ENCODE measurements at places on chromosomes 4 and X.

DNA sequence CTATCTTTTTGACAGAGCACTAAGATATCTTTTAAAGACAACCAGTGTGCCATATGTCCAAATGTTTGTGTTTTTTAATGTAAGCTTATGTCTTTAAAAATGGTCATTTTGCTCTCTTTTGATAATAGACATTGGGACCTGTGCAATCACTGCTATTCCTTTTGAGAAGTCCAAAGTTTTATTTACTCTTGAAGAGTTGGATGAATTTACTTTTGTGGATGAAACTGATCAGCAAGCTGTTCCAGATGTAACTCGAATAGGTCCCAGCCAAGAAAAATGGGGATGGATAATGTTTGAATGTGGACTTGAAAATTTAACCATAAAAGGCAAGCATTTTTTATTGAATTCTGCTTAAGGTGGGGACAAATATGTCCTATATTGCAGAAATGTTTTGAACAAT lies 97.2 kb downstream of the BLTP1 start:
- DNase-seq = no peak

GRCh38 chr4:172142281-172142741 lies 329.1 kb downstream of the GALNTL6 start:
- no peak for DNase-seq

DNA sequence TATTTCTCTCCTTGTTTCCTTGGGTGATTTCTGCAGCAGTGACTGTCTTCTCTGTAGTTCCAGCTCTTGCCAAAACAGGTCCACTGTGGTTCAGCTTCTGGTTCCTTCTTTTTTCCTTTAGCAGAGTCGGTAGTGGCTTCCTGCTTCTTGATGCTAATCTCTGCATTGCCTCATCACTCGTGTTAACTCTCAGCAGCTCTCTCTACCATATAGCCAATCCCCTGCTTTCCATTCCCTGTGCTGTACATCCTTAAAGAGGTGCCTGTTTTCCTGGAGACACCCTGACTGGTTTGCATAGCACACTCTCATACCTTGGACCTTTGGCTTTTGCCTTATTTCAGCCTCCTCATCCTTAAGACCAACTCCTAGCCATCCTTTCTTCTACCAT lies 191.2 kb upstream of the LNX1 start:
- no peak for DNase-seq

DNA sequence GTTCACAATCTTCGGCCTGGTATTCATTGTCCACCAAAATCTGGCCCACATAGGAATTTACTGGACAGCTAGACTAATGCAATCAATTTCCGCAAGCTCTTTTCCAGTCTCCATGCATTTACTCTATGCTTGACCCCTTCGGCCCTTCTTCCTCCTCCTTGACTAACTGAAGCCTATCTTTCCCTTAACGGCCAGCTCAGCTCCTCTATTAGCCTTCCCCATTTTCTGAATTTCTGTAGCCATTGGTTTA lies 1.2 kb upstream of the PHKA2 start:
- DNase-seq = no peak

DNA sequence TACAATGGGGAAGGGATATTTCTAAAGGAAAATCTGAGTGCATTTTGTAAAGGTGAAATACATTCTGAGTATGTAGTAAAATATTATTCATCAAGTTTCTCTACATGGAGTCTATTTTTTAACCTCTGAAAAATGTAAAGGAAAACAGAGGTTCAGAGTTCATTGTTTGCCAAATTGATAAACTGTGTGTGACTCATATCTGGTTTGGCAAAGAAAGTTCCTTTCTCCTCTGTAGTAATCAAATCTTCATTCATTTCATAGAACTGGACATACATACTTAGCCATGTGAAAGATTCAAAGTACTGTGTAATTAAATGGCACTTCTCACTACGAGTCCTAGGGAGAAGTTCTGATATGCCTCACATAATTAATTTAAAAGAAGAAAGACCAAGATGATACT lies 61.6 kb downstream of the HPGD start:
- no peak for DNase-seq

DNA sequence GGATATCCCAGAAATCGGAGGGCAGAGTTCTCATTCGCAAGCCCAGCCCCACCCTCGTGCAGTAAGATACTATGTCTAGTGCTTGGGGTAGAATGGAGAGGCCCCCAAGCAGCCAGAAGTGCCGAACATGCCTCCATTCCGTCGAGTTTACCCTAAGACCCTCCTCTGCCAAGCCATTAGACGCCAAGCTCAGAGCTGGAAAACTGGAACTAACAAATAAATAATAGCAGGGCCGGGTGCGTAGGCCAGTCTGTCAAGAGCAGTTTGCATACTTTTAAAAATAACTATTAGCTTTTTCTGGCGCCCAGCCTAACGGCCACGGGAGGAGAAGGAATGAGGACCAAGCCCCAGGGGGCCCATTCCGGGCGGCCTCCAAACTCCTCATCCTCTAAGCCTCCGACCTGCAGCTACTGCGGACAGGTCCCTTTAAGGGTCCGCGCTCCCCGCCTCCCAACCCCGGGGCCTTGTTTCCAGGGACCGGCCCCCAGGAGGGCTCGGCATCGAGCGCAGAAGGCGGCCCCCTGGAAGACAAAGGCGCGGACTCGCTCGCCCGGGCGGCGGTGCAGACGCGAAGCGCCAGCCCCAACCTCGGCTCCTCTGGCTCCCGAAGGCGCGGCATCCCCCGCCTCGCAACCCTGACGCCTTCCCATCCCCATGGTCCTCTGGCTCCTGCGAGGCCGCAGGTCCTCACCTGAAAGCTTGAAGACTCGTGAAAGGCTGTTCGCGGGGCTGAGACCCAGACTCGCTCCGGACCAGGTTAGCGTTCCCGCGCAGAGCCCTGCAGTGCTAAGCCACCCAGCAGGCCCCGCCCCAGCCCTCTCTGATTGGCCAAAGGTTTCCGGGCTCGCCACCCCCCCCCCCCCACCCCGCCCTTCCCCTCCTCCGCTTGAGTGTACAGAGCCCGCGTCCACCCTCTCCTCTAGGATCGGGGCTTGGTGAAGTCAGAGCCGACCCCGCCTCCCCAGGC lies at the start of gene TMSB15A:
Gene TMSB15A, minus strand, starts transcription at position 765 of the 967 bp plus-strand sequence.
- DNase-seq = peak; percentile 41

DNA sequence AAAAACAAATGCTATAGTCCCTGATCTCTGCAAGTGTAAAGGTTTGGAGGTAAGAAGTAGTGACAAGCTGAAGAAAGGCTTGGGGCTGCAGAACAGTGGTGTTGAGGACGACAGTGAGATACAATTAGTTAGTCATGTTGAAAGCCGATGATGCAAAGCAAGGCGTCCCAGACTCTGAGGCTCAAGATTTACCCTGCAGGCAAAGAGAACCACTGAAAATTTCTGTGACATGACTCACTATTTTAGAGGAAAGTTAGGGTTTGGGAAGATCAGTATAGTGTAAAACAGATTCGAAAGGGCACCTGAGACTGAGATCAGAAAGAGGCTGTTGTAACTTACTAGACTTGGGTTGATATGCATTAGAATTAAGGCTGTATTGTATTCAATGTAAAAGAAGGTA lies 281.3 kb upstream of the FTHL17 start:
- no peak for DNase-seq

GRCh38 chrX:107773206-107773605 lies 2.4 kb downstream of the TSC22D3 start:
- DNase-seq = no peak

- DNase-seq = no peak
Observed at GRCh38 chrX:39492497-39493162, 605.1 kb downstream of the BCOR start.

GRCh38 chrX:112058766-112059165 lies 23.8 kb downstream of the TRPC5 start:
- no peak for DNase-seq

- DNase-seq = no peak
Observed at GRCh38 chrX:30533266-30533665, 44.3 kb downstream of the TASL start.

DNA sequence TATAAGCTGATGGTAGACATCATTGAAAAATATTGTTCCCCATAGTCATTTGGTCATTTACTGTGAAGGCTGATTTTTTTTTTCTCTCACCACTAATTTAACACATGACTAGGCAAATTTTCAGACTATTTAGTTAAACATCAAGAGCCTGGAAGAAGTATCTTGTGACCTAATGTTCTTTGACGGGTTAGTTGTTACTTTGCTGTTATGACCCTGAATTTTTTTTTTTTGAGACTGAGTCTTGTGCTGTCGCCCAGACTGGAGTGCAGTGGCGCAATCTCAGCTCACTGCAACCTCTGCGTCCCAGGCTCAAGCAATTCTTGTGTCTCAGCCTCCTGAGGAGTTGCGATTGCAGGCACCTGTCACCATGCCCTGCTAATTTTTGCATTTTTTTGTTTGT lies 67.0 kb downstream of the HPF1 start:
- no peak for DNase-seq

- no peak for DNase-seq
Observed at GRCh38 chr4:62344474-62344873, 1144.3 kb downstream of the ADGRL3 start.

DNA sequence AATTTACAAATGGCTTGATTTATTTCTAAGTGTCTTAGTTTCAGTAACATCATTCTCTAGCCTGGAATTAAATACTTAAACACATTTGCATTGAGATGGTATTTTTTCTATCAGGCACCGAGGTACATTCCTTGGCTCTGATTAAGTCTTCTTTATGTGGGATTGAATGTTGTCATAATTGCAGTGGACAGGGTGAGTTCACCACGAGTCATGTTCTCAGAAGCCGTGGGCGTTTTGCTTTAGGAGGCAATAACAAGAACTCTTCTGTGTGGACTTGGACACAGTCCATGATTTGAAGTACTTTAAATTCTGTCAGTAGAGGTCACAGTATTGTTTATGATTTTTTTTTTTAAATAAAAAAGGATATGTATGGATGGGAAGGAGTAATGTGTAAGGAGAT lies 57.1 kb upstream of the EFHC2 start:
- no peak for DNase-seq

DNA sequence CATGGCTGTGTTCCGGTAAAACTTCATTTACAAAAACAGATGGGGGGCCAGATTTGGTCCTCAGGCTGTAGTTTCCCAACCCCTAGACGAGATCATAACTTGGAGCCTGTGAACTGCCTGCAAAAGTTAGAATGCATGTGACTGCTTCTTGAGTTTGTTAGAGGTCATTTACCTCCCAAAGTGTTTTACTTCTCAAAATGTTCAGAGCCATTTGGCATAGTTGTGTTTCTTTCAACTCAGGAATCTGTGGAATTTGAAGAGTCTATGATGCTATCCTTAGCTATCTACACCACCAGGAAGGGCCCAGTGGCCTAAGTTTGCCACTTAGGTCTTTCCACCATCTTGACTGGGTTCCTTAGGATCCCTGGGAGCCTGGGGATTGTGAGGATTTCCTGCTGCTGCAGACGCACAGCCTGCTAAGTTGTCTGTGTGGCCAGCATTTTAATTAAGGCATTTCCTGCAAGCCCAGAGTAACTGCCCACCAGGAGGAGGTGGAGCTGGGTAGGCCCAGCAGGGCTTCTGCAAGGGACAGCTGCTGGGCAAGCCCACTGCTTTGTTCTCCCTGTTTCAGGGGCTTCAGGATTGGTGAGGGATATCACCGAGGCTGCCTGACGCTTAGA lies 53.1 kb downstream of the CCNI start:
- DNase-seq = no peak

DNA sequence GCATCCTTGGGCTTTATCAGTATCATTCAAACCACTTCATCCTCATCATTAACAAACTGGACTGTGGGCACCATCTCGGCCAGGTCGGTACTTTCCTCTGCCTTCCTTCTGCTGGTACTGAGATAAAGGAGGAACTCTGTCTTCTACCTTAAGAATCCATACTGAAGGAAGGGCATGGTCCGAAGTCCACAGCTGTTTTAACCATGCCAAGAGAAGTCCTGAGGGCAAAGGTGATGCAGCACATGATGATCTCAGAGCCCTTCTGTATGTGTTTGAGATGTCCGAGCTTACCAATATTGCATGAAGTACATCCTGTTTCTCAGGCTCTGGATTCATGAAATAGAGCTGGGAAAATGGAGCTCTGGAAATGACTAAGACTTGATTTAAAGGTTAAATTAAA lies 125.5 kb upstream of the STS start:
- no peak for DNase-seq

DNA sequence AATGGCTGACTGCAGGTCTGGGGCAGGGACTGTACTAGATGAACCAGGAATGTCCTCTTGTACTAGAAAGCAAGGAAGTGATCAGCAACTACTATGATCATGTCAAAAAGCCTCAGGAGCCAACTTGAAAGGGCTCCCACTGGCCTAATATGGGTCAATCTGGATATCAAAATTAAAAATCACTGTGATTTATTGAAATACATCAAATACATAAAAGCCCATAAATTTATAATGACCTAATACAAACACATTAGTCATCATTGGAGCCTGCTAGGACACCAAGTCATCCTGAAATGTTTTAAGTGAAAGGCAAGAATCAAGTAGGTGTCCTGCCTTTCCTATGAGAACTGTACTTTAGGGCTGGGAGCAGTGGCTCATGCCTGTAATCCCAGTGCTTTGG lies 70.5 kb upstream of the KLHL13 start:
- no peak for DNase-seq

DNA sequence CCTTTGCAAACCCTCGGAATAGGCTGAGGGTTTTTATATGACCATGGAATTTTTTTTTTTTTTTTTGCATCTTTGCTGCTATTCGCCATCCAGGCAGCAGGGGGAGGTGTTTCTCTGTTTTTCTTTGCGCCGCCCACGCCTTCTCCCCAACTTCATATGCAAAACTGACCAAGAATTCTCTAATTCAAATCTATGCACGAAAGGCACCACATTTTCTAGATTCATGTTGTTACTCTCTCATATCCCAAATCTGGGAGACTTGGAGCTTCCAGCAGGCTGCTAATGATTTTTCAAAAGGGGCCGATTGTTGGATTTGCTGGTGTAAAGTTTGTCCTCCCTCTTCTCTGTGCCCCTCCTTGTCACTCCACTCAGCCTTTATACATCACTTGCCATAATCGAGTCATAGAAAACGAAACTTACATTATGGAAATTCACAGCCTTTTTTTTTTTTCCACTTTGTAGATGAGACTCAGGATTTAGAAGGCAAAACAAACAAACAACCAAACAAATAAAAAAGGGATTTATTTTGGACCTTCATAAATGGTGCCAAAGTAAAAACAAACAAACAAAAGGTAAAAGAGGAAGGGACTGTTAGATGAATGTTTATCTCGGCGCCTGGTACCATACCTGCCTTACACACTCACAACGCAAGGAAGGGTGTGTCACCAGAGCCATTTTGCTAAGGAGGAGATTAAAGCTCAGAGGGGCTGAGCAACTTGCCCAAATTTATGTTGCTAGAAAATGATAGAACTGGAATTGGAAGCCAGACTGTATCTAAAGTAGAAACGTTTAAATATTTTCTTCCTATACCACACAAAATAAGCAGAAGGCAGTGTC lies 29.3 kb upstream of the BOD1L1 start:
- peak; percentile 67 for DNase-seq

- DNase-seq = no peak
Observed at GRCh38 chr4:36921476-36922216, 322.9 kb upstream of the NWD2 start.

GRCh38 chr4:76659103-76659490 lies 224.1 kb downstream of the SHROOM3 start:
- DNase-seq = no peak

- DNase-seq = no peak
Observed at GRCh38 chrX:120287513-120288112, 23.6 kb downstream of the TMEM255A start.
